ENCODE measurements at places on chromosomes 1 and 21.

DNA sequence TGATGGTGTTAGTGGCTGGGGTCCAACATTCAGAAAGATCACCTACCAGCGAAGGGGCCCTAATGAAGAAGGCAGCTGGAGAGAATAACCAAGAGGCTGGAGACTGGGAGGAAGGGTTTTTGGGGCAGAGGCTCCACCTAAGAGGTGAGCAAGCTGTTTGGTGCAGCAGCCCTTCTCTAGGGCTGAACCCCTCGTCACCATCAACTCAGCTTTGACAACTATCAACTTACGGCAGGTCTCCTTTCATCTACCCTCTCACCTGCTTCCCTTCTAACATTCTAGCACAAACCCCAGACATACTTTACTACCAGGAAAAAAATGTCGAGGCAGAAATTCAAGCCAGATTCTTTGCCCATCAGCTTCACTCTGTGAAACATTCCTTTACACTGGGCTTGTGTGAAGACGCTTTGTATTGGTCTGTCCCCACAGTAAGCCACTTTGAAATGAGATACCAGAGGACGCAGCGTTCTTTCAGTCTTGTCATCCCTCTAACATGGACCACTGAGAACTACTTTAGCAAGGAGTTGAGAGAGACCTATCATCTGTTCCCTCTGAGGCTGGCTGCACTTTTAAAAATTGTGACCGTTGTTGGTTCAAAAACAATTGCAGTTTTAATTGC lies 84.6 kb downstream of the RAVER2 start:
- DNase-seq = no peak

DNA sequence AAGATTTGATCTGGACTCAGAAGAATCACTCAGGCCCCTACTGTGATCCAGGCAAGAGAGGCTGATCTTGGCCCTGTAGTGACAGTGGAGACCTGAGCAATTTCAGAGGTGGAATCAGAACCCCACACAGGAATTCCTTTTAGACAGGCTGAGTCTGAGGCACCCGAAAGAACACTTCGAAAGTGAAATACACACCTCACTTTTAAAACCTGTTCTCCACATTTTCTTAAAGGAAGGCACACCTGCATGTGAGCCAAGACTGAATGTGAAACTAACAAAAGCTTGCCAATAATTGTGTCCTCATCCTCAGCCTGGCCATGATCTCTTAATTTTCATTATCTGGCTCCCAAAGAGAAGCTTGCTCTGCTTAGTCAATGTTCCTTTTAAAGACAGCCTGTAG lies 32.2 kb downstream of the SIPA1L2 start:
- no peak for DNase-seq

DNA sequence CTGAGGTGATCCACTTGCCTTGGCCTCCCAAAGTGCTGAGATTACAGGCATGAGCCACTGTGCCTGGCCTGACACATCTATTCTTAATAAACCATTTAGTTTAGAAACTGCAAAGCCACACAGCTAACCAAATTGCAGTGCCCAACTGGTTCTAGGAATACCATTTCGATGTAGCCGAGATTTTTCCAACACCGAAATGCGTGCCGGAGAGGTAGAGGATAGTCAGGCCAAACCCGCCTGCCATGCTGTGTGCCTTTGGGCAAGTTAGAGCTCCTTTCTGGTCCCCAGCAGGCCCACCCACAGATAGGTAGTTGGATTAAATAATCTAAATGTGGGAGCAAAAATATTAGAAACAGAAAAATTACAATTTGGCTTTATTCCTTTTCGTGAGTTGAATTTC lies 254.4 kb downstream of the FOXD2 start:
- no peak for DNase-seq

DNA sequence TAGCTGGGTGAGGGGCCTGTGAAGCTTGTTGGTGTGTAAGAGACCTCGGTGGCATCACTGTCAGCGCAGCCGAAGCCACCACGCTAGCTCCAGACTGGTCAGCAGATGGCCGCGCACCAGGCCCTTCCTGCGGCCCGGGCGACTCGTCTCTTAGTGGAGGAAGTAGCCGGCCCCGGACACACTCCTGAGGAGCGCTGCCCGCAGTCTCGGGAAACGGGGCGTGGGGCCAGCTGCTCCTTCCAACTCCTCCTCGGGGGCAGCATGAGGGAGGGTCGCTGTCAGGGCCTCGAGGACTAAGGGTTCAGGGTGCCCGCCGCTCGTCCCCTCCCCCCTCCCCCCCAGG lies 20.4 kb downstream of the H3-3A start:
- peak; percentile 48 for DNase-seq

- no peak for DNase-seq
Measured at GRCh38 chr1:185767508-185768120, 33.4 kb downstream of the HMCN1 start.

Data from NB4 (cell line).